ENCODE measurements at places on chromosomes 7 and 10. TPM values are rescaled to one million over a fixed set of nuclear protein-coding genes. Genes with fewer than 3 reads are reported as not detected.

DNA sequence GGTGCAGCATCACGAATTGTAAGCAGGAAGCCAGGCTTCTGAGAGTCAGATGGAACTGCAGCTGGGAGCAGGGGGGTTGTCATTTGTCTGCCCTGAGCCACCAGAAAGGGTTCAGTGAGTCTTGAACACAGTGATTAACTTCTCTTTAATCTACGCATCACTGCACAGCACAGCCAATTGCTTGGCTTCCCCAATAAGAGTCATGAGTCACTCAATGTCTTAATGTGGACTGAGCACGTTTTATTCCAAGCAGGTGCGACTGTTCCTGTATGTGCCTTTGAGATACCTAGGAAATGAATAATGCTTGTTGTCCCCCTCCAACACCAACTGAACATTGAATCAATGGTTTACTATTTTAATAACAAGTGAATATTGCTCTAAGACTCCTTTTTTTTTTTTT lies 26.0 kb upstream of the PLEKHA1 start:
- no peak for DNase-seq

DNA sequence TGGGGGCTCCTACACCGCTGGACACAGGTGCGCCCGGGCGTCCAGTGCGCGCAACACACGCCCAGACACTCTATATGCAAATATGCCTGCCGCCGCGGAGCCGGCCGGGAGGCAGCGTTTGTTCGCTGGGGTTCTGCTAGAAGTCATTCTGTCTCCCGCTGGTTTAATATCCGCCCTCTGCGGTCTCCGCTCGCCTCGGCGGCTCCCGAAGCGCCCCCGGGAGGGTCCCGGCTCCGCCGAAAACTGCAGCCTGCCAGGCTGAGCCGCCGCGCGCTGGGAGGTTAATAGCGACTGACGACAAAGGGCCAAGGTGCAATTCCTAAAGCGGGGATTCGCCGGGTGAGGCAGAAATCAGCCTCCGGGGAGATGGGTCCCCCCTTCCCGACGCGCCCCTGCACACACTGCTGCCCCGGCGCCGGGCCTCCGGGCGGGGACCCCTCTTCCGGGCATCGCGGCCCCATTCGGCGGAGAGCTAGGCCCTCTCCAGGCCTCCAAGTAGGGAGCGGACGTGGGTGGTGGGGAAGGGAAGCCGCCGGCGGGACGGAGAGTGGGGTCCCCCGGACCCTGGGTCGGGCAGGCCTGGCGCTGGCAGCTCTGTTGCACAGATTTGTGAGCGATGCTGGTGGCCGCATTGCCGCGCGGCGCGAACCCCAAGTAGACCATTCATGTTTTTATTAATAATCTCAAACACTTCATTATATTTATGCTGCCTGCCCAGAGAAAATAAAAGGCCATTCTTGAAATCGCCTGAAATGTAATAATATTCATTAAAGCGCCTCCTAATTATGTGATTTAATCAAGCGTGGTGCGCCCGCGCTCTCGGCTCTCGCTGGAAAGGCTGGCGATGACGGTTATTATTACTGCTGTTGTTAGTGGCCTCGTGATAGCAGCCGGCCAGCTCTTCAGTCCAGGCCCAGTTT lies 9.1 kb downstream of the EN2 start:
- DNase-seq = peak; percentile 74

The OR2A42 gene
- polyA plus RNA-seq = 0.06 TPM

The NPC1L1 gene
- 0.03 TPM for polyA plus RNA-seq

Measured in spleen (tissue), 13 donors.